Myocyte (in vitro differentiated cells): ENCODE measurements at places on chromosomes 6 and 20.

- DNase-seq = no peak
These were observed 975.1 kb downstream of the TFAP2A start for GRCh38 chr6:9439621-9440330.

GRCh38 chr20:9578594-9578993 lies 64.2 kb downstream of the LAMP5 start:
- no peak for DNase-seq

DNA sequence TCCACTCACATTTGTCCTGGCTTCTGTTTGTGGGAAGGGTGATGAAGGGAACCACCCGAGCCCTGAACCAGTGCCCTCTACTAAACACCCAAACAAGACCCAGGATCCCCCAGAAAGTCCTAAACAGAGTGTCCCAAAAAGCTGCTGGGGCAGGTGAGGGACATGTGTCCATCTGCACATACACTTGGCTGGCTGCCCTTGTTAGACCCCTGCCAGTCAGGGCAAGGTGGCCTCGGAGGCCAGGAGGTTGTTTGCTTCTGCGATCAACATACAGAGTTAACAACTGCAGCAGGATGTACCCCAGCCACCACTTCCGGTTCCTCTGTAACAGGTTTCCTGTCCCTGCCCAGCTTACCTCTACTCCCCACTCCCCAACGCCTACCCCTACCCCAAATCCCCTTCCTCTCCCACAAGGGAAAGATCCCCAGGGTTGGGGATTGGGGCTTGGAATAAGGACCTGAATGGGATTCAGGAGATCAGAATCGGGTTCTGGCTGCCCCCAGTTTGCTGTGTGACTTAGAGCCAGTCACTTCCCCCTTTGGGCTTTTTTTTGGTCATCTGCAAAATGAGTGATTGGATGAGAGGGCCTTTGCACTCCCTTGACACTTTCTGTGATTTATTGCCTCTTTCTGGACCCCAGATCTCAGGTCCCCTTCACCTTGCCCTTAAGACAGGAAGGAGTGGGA lies 13.9 kb downstream of the DEF6 start:
- no peak for DNase-seq

GRCh38 chr6:64146094-64146493 lies 510.5 kb downstream of the PHF3 start:
- DNase-seq = no peak

DNA sequence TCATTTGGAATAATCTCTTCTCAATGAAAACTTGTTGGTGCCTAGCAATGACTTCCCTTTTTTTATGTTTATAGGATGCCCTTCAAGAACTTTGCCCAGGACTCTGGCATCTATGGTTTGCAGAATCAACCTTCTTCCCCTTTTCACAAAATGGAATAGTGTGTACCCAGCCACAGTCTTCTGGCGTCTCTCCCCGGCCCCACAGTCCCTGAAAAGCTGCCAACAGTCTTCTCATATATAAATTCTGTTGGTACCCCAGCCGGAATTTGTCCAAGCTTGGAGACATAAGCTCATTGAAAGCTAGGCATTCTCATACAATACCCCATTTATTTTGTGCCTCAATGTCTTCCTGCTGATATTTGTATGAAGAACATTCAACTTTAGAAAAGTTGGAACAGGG lies 26.4 kb upstream of the MCM3 start:
- no peak for DNase-seq
